Cardiac septum (tissue), 1 donor: ENCODE measurements at places on chromosomes 1 and 21.

- DNase-seq = no peak
Observed at GRCh38 chr1:245197911-245198379, 43.2 kb downstream of the KIF26B start.

- peak; percentile 43 for DNase-seq
Observed at GRCh38 chr1:17201201-17202021, 3.5 kb upstream of the PADI1 start.

DNA sequence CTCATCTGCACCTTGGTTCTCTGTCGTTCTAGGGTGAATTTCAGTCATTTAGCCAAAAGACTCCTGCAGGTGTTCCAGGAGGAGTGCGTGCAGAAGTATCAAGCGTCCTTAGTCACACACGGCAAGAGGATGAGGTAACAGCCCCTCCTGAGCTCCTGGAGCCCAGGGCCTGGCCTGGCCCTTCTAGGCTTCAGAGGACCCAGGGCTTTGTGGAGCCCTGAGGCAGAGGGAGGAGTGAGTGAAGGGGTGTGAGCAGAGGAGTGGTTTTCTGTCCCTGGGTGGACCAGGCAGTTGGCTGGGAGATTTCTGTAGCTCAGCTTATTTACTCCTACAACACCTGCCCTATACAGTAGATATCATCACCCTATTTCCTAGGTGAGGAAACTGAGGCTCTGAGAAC lies 15.7 kb upstream of the RASSF5 start:
- no peak for DNase-seq

GRCh38 chr1:12594966-12595756 lies 22.8 kb downstream of the DHRS3 start:
- DNase-seq = peak; percentile 85

- DNase-seq = peak; percentile 74
Observed at GRCh38 chr1:211830055-211830327, 572 bp downstream of the LPGAT1 start.

- DNase-seq = no peak
Observed at GRCh38 chr1:241083285-241083684, 273.7 kb downstream of the RGS7 start.

GRCh38 chr21:42373196-42373907 lies 7.0 kb upstream of the TFF1 start:
- no peak for DNase-seq

GRCh38 chr1:167477986-167478385 lies 40.3 kb downstream of the CD247 start:
- no peak for DNase-seq
